Lower leg skin (tissue), 4 donors: ENCODE measurements at places on chromosomes 6 and 20.

- no peak for DNase-seq
These were observed 67.7 kb downstream of the SYNJ2 start for GRCh38 chr6:158049055-158050028.

DNA sequence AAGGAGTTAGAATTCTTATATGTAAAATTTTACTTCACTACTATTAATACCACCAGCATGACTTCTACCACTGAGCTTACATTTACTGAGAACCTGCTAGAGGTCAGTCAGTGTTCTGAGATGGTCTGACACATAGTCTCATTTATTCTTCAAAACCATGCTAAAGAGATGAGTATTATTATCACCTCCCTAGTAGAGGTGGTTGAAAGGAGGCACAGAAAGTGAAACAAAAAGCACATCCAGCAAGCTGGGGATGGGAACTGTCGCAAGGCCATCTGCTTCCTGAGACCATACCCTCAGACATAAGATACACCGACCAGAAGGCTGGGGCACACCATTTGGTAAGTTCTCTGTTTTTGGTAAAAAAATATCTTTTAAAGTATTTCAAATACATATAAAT lies 137.7 kb downstream of the INSM1 start:
- DNase-seq: no peak

DNA sequence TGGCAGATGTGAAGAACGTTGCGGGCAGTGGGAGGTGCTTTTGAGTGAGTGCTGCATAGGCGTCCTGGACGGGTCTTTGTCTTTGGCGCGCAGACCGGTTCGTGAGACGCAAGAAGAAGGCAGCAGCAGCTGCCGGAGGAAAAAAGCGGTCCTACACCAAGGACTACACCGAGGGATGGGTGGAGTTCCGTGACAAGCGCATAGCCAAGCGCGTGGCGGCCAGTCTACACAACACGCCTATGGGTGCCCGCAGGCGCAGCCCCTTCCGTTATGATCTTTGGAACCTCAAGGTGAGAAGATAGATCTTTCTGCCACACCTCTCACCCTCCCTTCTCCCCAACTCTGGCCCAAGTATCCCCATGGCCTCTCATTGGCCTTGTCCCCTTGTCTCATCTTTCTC lies 1.1 kb downstream of the ABT1 start:
- DNase-seq: no peak

- DNase-seq: peak; percentile 37
These were observed 63.7 kb upstream of the CD2AP start for GRCh38 chr6:47413752-47414422.

DNA sequence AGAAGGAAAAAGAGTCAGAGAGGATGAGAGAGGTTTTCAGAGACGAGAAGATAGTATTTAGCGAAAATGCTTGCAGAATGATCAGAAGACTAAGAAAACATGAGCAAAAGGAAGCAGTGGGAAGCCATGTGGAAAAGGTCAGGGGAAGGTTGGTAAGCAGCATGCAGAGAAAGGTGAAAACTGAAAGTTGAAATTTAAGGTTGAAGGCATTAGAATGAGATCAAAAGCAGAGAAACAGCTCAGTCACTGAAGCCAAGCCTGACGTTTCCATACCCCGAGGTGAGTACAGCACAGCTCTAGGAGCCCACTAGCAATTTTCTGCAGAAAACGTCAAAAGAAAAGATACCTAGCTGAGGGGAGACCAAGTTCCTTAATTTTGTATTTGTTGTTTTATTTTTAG lies 19.1 kb upstream of the TFB1M start:
- no peak for DNase-seq

DNA sequence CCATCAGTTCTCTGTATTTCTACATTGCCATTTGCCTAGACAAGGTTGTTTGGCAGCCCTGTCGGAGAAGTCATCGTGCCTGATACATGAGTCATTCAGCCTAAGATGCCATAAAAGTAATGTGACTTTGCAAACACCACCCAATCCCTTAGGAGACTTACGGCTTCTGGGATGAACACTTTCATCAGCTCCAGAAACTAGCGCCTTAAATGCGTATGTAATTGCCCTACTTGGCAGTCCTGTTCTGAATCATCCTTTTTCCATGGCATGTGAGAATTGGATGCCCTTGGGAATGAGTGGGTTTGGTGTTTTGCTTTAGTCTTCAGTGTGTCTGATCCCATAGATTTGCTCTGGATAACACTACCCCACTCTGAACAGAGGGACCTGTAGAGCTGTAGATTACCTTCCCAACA lies 158.5 kb downstream of the SASH1 start:
- peak; percentile 91 for DNase-seq

DNA sequence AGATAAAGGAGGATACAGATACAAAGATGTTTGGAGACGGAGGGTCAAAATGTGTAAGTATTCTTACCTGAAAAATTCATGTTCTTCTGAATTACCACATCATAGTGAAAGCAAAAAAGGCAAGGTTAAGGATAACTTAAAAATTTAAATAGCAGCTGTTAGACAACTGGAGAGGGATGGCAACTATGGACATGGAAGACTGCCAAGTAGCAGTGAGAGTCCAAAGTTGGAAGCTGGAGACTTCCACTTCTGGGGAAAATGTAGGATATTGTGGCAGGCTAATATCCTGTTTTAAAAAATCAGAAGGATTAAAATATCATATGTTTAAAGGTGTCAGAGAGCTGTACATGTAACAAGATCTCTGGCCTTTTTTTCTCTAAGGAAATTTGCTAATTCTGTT lies 29.8 kb downstream of the SYCP2 start:
- DNase-seq: no peak

DNA sequence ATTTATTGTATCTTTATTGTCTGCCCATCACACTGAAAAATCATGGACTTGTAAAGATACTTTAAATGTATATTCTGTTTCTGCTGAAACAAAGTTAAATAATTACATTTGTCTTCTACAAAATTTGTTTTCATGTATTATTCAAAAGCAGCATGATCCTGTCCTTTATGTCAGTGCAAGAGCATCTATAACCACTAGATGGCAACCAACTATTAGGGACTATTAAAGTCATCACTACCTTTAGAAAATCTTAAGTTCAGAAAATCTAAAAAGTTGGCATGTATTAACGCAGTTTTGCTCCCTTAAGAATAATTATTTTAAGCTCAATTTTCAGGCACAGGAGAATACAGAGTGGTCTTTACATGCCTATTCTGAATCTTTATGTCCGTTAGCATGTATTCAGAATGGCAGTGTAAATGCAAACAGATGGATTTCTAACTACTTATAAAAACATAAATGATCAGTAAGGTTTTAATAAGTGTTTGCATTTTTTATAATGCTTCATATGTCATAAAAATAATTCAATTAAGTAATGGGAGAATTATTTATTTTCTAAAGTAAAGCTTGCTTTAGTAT lies 17.8 kb downstream of the TMEM30A start:
- no peak for DNase-seq

GRCh38 chr6:52423448-52423847 lies 3.3 kb downstream of the EFHC1 start:
- no peak for DNase-seq

DNA sequence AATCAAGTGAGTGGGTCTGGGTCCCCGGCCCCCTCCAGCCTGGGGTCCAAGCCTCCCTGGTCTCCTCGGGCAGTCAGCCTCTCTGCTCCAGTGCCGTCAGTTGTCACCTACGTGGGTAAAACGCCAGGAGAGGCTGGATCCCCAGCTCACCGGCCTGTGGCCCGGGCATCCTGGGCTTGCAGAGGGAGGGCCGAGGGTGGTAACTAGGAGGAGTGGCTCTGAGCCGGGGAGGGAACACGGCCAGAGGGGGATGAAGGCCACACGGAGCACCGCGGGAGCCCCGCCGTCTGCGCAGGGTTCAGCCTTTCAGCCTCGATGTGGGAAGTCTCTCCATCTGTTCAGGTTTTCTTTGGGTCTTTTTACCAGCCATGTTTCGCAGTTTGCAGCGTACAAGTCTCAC lies 29.5 kb upstream of the BHLHE23 start:
- DNase-seq: no peak

GRCh38 chr6:3740551-3741476 lies 10.7 kb downstream of the PXDC1 start:
- peak; percentile 83 for DNase-seq
